Suppressor macrophage treated with lipopolysaccharide for 1 hour (primary cell): ENCODE measurements at places on chromosomes 4 and X.

GRCh38 chrX:152632445-152633097 lies 5.1 kb upstream of the GABRQ start:
- peak; percentile 34 for DNase-seq

- no peak for DNase-seq
These were observed 54.7 kb upstream of the MYOZ2 start for GRCh38 chr4:119080721-119081541.

DNA sequence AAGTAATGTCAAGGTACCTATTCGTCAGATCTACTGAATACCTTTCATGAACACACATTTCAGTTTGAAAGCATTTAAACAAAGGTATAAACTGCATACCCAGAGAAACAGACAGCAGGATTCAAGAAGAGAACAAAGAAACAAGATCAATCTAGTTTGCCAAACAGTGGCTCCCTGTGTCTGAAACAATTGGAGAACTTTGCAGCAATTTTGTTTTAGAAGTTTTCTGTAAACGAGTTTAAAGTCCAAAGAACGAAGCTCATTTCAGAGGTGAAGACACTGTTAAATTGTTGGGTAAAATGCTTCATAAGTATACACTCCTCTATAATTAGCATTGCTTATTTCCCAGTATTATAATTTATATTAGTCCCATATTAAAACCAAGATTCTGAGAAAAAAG lies 21.4 kb upstream of the NSUN7 start:
- DNase-seq, result no peak

DNA sequence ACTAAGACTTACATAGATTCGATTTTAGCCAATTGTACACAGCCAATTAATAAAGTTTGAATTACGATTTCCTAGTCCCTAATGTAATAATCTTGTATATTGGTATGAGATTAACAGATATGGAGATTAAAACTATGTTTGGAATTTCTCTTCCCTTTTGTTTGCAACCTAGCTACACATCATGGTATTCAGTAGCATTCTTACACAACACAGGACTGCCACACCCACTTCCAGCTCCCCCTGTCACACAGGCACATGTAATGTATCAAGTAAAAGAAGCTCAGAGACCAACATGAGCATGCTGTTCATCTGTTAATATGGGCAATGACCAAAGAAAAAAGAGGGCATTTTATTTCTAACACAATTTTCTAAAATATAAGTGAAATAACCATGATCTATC lies 12.8 kb downstream of the SLC6A14 start:
- no peak for DNase-seq

DNA sequence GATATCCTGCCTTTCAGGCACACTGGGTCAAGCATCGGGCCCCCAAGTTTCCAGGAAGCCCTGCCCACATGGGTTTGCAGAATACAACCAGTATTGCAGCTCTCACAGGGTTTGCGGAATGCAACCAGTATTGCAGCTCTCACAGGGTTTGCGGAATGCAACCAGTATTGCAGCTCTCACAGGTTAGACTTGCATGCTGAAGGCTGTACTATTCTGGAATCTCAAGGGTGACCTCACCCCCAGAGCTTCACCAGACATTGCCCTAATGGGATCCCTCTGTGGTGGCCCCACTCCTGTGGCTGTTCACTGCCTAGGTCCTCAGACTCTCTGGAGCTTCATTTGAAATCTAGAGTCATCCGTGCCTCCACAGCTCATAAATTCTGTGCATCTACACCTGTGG lies 640.7 kb upstream of the ATOH1 start:
- DNase-seq, result no peak

DNA sequence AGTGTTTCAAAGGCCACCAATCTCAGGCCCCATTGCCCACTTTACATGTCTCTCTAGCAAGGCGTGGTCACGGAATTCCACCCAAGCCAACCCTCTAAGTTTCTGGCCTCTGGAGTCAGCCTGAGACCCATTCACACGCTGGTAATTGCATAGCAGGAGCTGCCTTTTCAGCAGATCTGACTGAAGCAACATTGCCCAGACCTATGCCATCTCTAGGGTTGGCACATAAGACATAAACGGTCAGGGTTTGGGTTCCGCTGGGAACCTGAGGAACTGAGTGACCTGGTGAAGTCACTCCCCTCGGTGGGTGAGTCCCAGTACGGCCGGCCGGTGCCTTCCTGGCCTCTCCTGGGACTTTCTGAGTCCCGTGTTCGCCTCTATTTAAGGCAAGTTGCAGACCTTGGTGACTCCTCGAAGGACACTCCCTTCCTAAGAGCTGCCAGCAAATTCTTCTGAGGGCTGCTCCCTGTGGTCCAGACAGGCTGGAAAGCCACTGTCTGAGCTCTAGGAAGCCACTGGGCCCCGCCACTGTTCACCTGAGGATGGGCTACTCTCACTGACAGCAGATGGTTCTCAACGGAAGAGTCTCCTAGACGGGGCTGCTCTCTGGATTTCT lies 15.9 kb downstream of the CTAG1A start:
- no peak for DNase-seq

- no peak for DNase-seq
These were observed 179.0 kb downstream of the BEND2 start for GRCh38 chrX:18041656-18042055.

- no peak for DNase-seq
These were observed 67.2 kb downstream of the TSPAN7 start for GRCh38 chrX:38628587-38628986.

DNA sequence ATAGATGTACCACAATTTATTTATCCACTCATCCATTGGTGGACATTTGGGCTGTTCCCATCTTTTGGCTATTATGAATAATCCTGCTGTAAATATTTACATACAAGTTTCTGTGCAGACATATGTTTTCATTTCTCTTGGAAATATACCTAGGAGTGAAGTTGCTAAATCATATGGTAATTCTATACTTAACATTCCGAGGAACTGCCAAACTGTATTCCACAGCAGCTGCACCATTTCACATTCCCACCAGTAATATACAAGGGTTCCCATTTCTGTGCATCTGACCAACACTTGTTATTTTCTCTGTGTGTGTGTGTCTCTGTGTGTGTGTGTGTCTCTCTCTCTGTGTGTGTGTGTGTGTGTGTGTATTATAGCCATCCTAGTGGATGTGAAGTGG lies 15.4 kb upstream of the DOCK11 start:
- DNase-seq, result no peak

DNA sequence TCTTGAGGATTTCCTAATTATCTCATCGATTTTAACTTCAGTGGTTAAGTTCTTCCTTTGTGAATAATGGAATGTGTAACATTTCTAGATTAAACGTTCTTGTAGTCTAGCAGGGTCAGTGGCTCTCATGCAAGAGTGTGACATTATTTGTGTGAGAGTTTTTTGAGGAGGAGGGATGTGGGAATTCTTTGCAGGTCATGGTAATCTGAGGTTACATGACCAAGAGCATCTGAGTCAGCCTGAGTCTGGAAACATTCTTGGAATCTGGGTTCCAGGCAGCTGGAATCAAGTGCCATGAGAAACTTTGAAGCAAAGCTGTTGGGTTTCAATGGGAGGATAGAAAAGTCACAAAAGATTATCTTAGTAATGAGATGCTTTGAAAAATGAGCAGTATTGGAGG lies 49.5 kb downstream of the GK start:
- DNase-seq, result no peak

DNA sequence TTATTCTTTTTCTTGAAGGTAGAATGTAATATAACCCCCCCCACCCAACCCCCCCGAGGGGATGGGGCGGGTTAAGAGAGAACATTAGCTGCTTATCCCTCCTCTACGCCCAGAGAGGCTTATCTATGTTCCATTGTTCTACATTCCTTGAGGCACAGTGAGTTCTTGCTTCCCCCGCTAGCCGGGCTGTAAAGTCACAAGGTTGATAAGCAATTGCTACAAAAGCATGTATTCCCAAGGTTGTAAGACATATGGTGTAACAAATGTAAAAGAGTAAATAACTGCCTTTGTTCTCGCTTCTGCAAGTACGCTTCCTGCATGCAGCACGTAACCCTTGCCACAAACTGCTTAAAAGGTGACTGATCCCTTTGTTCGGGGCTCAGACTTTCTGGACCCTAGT lies 8.2 kb downstream of the DCAF8L2 start:
- no peak for DNase-seq

GRCh38 chrX:46991664-46992063 lies 79.4 kb downstream of the JADE3 start:
- no peak for DNase-seq

DNA sequence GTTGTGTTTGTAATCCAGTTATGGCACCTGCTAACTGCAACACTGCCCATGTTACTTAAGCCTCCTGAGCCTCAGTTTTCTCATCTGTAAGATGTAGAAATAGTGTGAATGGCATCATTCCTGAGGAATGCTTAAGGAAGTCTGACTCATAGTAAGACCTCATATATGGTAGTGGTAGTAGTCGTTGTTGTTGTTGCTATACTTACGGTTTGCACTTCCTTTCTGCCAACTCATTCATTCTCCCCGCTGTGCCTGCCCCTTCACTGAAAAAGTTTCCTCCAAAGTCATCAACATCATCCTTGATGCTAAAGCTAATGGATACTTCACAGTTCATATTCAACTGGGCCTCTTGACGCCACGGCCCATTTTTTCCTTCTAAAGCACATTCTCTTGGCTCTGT lies 54.2 kb upstream of the SPANXN3 start:
- DNase-seq, result no peak

DNA sequence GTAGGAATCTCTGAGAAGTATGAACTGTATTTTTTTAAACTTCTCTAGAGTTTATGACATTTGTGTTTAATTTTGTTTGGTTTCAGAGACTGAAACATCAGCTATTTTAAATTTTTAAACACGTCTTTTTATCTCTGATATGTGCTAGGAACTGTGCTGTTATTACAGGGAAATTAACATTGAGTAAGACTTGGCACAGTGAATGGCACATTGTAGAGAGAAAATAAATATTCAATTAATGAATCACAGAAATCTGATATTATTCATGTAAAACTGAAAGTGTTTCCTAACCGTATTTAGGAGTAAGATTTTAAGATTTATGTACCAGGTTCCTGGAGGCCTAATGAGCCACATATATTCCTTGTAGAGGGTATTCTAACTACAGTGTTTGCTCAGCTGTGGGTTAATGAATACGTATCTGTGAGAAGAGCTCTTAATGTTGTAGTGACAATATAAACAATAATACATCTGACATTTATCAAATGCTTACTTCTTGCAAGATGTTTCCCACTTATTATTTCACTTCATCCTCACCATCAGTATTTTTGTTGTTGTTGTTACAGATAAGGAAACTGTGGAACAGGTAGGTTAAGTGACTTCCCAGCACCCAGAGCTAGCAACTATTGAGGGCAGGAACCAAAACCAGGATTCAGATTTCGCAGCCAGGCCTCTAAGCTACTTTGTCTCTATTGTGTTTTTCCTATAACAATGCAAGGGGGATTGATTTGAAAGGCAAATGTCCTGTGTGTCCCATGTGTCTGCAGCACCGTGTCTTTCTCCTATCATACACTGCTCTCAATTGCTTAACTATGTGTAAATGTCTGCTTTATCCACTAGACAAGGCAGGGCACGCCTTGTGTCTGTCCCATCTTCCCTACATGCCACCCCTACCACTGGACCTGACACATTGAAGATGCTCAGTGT lies 121.1 kb upstream of the FAM9C start:
- DNase-seq, result no peak

- no peak for DNase-seq
These were observed 114.5 kb downstream of the IRF2 start for GRCh38 chr4:184359888-184360287.

- DNase-seq, result no peak
These were observed 372.9 kb downstream of the KLHL13 start for GRCh38 chrX:117743469-117744251.

DNA sequence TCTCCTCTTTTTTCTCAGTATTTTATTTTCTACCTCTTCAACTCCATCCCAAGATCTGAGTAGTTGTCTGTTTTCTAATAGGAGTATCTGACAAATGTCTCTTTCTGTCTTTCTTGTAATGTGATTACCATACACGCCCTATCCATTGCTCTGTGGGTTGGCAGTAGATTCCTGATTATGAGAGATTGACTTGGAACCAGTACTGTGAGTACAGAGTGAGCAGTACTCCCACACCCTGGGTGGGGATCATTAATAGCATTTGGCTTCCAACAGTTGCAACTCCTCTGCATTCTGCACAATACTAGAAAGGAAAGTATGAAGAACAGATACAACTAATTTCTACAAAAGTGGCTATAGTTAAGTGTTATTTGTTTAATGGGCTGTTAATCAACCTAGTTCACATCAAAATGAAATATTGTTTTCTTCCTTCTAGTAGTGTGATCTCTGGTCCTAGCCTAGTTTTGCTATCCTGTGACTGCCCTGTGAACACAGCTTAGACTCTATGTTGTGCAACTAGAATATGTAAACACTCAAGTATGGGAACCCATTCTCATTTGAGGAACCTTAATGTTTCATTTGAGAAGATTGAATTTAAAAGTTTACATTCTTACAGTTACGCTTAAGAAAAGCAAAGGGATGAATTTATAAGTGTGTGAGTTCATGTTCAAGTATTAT lies 112.9 kb downstream of the PTPN13 start:
- no peak for DNase-seq

GRCh38 chrX:136192839-136193414 lies 45.6 kb downstream of the FHL1 start:
- DNase-seq, result peak; percentile 38

- no peak for DNase-seq
These were observed 327.5 kb downstream of the BMPR1B start for GRCh38 chr4:95085124-95085833.

DNA sequence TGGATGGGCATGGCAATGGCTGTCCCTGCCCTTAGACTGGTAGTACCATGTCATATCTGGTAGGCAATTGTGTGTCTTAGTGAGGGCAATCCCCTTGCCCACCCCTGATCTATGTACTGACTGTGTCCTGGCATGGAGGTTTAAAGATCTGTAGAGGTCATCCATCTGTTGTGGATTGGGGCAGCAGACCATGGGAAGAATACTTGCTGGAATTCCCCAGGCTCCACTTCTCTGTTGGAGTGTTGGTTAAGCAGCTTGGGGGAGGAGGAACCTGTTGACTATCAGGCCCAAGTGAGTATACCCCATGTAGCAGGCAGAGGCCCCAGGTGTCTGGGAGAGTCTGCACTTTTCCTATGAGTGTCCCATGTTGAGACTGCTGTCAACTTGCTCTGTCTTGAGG lies 246.7 kb upstream of the DIPK2B start:
- DNase-seq, result peak; percentile 32

GRCh38 chr4:153322791-153323190 lies 21.7 kb upstream of the MND1 start:
- no peak for DNase-seq

- no peak for DNase-seq
These were observed 39.2 kb upstream of the MSX1 start for GRCh38 chr4:4820261-4820660.

DNA sequence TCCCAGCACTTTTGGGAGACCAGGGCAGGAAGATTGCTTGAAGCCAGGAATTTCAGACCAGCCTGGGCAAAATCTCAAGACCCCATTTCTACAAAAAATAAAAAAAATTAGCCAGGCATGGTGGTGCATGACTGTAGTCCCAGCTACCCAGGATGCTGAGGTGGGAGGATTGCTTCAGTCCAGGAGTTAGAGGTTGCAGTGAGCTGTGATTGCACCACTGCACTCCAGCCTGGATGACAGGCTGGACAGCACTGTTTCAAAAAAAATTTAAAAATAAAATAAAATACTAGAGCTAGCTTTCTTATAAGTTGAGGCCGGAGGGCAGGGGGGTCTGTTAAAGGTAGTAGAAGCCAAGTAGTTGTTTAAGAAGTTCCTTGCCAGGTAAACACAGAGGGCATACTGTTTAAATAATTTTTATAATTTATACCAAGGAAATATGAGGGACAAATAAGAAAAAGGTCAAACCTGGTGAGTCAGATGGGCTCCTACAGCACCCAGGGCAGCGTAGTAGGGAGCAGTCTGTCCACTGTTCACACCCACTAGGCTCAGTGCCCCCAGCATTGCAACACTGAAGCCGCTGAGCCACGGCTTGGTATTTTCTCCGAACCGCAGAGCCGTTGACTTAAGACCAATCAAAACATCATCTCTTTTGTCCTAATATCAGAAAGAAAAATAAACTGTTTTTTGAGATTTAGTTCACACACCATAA lies 17.3 kb downstream of the COQ2 start:
- peak; percentile 47 for DNase-seq
